ENCODE measurements at places on chromosomes 2 and 18.
A peak's percentile ranks its signal among the peaks of the same experiment; 100 is the strongest.

DNA sequence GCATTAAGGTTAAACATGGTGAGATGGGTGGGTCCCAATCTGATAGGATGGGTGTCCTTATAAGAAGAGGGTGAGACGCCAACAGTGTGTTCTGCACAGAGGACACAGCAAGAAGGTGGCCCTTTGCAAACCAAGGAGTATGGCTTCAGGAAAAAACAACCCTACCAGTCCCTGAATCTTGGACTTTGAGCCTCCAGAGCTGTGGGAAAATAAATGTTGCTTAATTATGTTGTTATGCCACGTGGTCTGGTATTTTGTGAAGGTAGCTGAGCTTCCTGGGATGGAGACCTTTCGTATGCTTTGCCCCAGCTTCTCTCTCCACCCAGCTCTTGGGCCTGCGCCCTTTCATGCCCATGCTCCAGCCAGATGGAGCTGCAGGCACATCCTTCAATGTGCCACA, 114.2 kb upstream of the EPC2 start:
- no peak for DNase-seq

- no peak for DNase-seq
Measured at GRCh38 chr2:120596191-120596811, 139.4 kb upstream of the GLI2 start.

DNA sequence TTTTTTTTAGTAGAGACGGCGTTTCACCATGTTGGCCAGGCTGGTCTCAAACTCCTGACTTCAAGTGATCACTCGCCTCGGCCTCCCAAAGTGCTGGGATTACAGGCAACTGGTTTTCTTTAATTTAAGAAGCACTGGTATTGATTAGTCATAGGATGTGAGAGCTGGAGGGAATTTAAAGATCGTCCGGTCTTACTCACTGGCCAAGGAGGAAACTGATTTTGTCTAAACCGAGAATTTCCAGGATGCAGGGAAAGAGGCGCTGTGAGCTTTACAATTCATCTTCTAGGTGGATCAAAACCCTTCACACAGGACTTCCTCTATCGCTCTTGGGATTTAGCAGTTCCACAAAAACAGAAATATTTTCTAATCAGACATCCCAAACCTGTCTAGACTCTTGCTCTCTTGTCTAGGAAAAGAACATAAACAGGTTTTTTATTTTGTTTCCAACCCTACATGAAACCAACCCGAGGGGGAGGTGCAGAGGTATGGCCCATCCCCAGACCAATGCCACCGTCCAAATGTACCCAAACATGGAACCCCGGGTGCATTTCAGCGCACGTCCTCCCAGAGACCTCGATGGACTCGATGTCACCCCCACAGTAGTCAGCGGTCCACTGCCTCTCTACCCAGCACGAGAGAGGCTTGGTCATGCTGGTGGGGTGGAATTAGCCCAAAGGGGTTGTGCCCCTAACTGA, 12.5 kb upstream of the TUBB6 start:
- DNase-seq = no peak

DNA sequence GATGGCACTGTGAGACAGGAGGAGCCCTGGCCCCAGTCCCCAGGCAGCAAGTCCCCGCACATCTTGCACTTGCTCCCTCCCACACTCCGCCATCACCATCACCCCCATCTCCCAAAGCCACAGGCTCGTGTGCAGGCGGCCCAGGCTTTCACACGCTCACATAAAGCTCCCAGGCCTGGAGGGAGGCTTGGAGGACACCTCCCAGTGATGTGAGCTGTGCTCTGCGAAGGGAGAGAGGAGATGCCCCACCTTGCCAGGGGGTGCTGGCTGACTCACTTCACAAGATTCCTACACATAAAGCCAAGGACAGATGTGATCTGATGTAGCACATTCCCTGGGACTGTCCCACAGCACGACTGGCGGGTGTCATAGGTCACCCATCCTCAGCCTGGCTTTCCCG, 28.9 kb downstream of the CELF4 start:
- DNase-seq = no peak

DNA sequence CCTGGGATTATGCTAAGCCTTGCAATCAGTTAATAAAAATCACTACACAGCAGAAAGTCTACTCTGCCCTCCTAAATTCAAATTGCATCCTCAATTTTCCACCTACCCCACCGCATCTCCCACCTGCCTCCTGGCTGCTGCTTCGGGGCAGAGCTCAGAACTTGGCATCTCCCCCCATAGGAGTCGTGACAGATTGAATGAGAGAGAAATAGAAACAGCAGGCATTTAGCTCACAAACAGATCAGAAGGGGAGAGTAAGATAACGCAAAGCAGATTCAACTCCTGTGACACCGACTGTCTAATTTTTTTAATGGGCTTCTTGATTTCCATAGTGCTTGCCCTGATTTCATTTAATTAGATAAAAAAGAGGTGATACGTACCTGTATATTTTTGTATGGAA, 24.7 kb upstream of the LRRC30 start:
- no peak for DNase-seq

- no peak for DNase-seq
Measured at GRCh38 chr2:46942891-46943626, 27.5 kb upstream of the MCFD2 start.

GRCh38 chr2:220077488-220077887, 450.1 kb downstream of the SLC4A3 start:
- no peak for DNase-seq

GRCh38 chr2:194304191-194304590, 1352.8 kb upstream of the SLC39A10 start:
- no peak for DNase-seq

GRCh38 chr18:75244351-75245313, 34.0 kb downstream of the TSHZ1 start:
- DNase-seq = peak; percentile 74

DNA sequence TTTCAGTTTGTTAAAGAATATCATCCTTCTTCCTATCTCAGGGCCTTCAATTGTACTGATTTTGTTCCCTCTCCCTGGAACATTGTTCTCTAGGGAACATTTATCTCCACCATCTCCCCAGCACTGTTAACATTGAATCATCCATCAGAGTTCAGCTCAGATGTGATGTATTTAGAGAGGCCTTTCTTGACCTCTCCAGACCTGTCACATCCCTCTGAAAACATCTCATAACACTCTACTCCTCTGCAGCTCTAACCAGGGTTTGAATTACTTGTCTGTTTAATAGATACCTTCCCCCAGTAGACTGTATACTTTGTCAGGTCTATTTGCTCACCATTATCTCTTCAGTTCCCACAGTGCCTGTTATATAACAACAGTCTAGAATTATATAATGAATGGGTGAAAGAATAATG, 98.6 kb downstream of the GALNT1 start:
- DNase-seq = no peak

- no peak for DNase-seq
Measured at GRCh38 chr2:129276978-129277584, 702.4 kb upstream of the RAB6C start.

DNA sequence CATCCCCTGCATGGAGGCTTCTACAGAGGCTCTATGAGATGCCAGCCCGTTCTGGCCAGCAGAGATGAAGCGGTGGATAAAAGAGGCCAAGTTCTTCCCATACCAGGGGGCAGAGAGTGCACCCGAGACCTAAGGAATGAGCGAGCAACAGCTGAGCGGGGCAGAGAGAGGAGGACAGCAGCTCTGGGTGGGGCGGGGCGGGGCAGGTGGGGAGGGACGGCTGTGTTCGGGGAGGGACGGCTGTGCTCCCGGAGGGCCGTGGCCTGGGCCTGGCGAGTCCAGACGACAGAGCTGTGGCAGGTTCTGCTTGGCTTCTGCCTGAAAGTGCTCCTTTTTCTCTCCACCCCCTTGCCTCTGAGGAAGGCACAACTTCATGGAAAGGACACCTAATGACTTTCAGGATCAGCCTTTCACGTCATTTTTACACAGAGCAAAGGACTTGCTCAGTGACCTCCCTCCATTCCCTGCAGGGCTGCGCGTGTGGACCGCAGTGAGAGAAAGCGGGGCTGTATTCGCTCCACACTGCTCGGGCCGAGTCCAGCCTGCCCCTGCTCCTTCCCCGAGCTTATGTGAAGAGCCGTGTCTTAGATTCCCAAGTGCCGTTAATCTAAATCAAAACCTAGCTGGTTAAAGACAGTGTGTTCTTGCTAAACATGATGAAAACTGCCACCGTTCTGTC, 232.9 kb downstream of the HDAC4 start:
- no peak for DNase-seq

GRCh38 chr18:29496152-29496680, 1319.3 kb upstream of the CDH2 start:
- DNase-seq = no peak

- DNase-seq = no peak
Measured at GRCh38 chr2:239855863-239856587, 169.1 kb downstream of the NDUFA10 start.

GRCh38 chr2:150705767-150706166, 218.3 kb upstream of the RND3 start:
- DNase-seq = no peak

DNA sequence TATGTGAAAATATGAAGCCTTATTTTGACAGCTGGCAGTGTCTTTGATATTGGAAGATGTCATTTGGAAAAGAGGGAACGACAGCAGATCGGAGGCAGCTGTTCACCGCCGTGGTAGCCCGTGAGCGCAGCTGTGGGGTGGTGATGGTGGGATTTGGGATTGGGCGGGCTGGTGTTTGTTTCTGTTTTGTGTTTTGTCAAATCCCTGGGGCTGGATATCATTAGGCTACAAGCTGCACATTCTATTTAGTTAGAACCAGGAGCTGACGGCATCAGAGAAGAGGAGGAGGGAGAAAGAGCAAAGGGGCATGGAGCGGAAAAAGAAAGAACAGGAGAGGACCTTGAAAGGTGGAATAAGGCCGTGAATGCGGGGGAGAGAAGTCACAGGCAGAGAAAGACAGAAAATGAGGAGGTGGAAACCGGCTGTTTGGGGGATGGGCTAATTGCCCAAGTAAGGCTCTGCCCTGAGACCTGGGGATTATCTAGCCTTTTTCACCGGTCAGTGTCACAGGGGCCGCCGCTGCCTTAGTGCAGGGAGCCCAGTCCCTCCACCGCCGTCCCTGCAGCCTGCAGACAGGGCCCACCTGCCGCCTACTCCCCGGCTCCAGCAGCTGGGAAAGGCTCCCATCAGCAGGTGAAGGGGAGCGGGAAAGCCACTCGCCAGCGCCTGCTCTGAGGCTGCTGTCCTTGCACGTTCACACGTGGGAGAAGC, 88.0 kb downstream of the ZCCHC2 start:
- DNase-seq = peak; percentile 74

GRCh38 chr2:191569025-191569424, 108.9 kb upstream of the NABP1 start:
- peak; percentile 12 for DNase-seq

GRCh38 chr2:149019768-149020167, 18.7 kb upstream of the LYPD6B start:
- DNase-seq = no peak

GRCh38 chr2:174939046-174939445, 66.1 kb downstream of the CHN1 start:
- DNase-seq = no peak

DNA sequence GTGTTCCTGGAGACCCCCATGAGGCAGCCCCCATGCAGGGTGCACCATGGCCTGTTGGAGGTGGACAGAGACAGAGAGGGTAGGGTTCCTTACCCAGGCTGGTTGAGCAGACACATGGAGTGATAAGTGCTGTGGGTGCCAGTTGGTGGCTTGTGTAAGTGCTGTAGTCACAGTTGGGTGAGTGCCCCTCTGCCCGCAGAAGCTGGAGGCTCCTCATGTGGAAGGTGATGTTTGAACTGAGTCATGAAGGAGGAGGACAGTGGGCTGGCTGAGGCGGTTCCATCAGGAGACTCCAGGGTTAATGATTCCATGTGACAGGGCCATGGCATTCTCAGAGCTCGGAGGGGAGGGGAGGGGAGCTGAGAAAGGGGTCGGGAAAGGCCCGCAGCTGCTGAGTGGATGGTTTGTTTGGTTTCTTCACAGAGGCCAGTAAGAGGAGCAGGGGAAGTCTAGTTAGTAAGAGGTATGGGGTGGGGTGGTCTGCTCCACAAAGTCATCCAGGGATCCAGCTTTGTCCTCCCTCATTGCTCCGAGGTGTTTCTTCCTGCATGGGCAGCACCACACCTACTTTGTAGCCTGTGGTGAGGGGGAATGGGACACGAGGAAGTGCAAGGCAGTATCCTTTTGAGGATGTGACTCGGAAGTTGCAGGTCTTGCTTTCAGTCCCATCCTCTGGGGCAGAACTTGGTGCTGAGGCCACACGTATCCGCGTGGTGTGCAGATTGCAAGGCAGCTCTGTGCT, 13.6 kb downstream of the IMPA2 start:
- peak; percentile 65 for DNase-seq

- DNase-seq = no peak
Measured at GRCh38 chr2:15798701-15799431, 141.5 kb upstream of the MYCN start.

DNA sequence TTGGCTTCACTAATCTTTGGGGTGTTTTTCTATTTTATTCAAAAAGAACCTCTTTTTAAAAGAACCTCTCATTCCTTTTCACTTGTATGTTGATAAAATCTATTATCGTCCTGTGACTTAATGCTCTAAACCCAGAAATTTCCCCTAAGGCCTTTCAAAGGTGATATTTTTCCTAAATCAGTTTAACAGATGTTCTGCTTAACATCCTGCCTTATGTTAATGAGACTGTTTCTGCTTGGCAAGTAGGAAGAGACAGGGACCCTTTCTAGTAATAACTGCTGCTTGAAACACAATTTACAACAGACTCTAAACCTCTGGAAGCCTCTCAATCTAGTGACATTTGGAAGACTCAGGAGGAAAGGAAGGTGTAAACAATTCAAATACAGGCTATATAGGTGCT, 128.8 kb downstream of the KCNJ3 start:
- no peak for DNase-seq

DNA sequence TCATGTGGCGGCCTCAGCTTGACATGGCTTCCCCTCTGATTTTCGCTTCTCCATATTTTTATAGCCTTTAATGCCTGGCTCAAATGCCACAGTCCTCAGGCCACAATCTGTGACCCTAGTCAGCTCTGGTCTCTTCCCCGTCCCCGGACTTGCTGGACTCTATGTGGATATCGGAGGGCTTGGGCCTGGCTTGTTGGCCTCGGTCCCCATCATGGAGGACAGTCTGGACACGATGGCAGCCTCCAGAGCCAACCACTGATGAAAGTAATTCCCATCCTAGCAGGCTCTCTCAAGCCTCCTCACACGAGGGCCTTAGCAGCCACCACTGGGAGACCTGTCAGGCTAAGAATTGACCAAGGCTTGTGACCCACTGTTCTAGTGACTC, 61.6 kb downstream of the LPIN1 start:
- no peak for DNase-seq

DNA sequence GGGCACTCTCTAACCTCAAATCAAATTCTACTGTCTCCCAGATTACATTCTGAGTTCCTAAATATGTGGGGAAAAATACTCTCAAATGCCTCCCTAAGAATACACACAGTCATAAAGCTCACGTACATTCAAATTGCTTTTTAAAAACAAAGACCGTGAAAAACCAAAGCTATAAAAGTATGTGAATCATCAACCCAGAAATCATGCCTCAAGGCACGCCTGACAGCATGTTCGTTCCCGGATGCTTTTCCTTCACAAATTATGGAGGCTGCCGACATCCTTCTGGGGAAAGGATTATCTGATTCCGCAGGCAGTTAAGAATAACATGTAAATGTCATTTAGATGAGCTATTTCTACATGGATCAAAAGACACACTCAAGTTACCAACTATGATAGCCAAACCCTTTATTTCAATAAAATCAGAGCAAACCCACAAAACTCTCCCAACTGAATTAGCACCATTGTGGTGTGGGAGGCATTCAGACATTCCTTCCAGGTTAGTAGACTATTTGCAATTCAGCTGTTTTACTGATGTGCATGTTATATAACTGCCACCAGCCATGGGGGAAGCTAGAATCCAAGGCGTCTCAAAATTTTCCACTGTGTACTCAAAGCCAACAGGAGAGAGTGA, 398.2 kb upstream of the TRIB2 start:
- DNase-seq = no peak

All from iPS-NIHi11 (cell line).